ENCODE measurements at places on chromosomes 4 and X.

- peaks cover 3% of the 10 kb centered on the region for H3K4me1 ChIP-seq
- DNase-seq = no peak
- no peak overlapping the region for H3K4me3 ChIP-seq
- H3K36me3 ChIP-seq = no peaks in the 10 kb centered on the region
- no peak overlapping the region for H3K27ac ChIP-seq
- H3K27me3 ChIP-seq = peaks cover 3% of the 10 kb centered on the region
Measured at GRCh38 chr4:3636646-3637320, 104.6 kb upstream of the LRPAP1 start.

DNA sequence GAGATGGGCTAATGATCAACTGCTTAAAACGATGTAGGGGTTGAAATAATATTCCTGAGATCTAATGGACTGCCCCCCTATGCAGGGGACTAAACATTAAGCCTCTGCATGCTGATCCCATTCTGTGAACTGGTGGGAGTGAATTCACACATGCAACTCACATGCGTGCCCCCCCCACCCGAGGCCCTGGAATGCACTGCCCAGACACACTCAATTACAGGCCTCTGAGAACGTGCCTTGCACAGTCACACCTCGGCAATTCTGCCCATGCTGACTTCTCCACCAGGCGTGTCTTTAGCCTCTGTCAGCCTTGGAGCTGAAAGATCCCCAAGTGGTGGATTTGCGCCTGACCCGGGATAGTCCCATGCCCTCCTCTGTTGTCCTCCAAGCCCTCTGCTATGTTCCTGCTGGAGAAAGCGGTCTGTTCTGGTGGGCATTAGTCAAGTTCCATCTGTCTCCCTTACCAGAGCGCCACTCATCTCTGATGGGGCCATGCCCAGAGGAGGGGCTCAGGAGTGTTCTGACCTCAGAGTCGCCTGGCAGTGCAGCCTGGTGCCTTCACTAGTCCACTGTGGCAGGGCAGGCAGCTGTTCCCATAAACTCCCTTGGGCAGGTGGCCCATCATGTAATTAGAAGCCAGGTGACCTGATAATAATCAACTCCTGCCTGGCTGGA is 86.5 kb downstream of the DRD5 start:
- no peaks in the 10 kb centered on the region for H3K36me3 ChIP-seq
- no peak overlapping the region for H3K4me3 ChIP-seq
- DNase-seq = no peak
- H3K27me3 ChIP-seq = no peaks in the 10 kb centered on the region

DNA sequence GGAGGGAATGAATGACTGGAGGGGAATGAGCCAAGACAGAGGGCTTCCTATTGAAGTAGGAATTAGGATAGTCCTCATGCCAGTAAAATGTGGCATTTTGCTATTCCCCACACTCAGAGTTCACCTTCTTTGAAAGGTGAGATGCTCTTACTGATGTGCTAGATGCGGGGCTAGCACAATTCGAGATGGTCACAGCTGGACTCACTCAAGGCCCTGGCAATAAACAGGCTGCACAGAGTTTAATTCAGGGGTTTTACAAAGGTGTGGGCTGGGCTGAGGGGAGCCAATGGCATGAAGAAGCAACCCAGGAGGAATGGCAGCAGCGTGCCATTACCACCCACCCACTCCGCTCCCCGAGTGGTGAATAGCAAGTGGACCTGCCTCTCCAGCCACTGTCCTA is 55.1 kb downstream of the ENPP6 start:
- H3K4me1 ChIP-seq = no peaks in the 10 kb centered on the region
- no peak overlapping the region for H3K4me3 ChIP-seq
- DNase-seq = no peak
- peaks cover 35% of the 10 kb centered on the region for H3K27me3 ChIP-seq
- H3K27ac ChIP-seq = no peak overlapping the region
- no peaks in the 10 kb centered on the region for H3K36me3 ChIP-seq

GRCh38 chrX:77447653-77448569 is 722 bp downstream of the FGF16 start:
- DNase-seq = no peak
- H3K27ac ChIP-seq = no peak overlapping the region
- H3K27me3 ChIP-seq = no peaks in the 10 kb centered on the region
- H3K4me3 ChIP-seq = peak overlapping the region; percentile 72

GRCh38 chrX:78922754-78923153 is 22.4 kb upstream of the P2RY10 start:
- no peak overlapping the region for H3K27ac ChIP-seq
- no peaks in the 10 kb centered on the region for H3K4me1 ChIP-seq
- no peak for DNase-seq
- no peaks in the 10 kb centered on the region for H3K27me3 ChIP-seq
- H3K36me3 ChIP-seq = no peaks in the 10 kb centered on the region

- H3K27ac ChIP-seq = no peak overlapping the region
- DNase-seq = no peak
- no peaks in the 10 kb centered on the region for H3K27me3 ChIP-seq
- H3K4me3 ChIP-seq = no peak overlapping the region
Measured at GRCh38 chrX:4642114-4642513, 928.7 kb upstream of the PRKX start.

- no peaks in the 10 kb centered on the region for H3K27me3 ChIP-seq
- no peak overlapping the region for H3K27ac ChIP-seq
- H3K4me3 ChIP-seq = no peak overlapping the region
- DNase-seq = no peak
Measured at GRCh38 chrX:122188751-122189150, 995.3 kb upstream of the GRIA3 start.

GRCh38 chr4:81723019-81723884 is 251.5 kb upstream of the RASGEF1B start:
- no peak overlapping the region for H3K4me3 ChIP-seq
- DNase-seq = no peak
- H3K27me3 ChIP-seq = no peaks in the 10 kb centered on the region
- H3K27ac ChIP-seq = no peak overlapping the region

DNA sequence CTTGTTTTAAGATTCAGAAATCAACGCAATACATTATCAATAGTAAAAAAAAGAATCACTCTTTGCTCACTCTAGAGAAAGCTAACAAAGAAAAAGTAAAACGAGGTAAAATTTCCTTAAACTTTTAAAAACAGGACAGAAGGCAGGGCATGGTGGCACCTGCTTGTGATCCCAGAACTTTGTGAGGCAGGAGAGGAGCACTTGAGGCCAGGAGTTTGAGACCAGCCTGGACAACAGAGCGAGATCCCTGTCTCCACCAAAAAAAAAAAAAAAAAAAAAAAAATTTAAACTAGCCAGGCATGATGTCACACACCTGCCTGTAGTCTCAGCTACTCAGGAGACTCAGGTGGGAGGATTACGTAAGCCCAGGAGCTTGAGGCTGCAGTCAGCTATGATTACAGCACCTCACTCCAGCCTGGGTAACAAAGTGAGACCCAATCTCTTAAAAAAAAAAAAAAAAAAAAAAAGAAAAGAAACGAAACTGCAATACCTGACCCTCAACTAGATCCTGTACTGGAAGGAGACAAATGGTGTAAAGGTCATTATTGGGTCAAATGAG is 3.5 kb downstream of the CCNI start:
- peaks cover 1% of the 10 kb centered on the region for H3K4me1 ChIP-seq
- no peaks in the 10 kb centered on the region for H3K27me3 ChIP-seq
- no peaks in the 10 kb centered on the region for H3K36me3 ChIP-seq

DNA sequence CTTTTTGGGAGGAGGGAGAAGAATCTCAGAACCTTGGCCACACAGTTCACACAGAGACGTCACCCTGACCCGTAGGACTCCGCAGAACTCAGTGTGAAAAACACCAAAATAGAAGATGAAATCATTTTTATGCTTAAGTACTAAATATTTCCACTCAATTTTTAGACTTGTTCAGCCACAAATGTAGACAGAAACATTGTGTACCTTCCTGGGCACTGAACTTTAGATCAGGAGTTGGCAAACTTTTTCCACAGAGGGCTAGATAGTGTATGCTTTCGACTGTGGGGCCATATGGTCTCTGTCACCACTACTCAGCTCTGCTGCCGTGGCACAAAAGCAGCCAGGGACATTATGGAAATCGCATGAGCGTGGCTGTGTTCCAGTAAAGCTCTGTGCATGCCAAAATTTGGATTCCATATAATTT is 61.8 kb upstream of the STOX2 start:
- H3K36me3 ChIP-seq = no peaks in the 10 kb centered on the region
- no peak overlapping the region for H3K27ac ChIP-seq
- no peaks in the 10 kb centered on the region for H3K4me1 ChIP-seq
- no peak for DNase-seq

GRCh38 chrX:41781500-41781899 is 57.5 kb downstream of the GPR82 start:
- H3K4me3 ChIP-seq = no peak overlapping the region
- H3K27ac ChIP-seq = no peak overlapping the region
- peaks cover 3% of the 10 kb centered on the region for H3K4me1 ChIP-seq
- H3K27me3 ChIP-seq = no peaks in the 10 kb centered on the region
- DNase-seq = peak; percentile 46

DNA sequence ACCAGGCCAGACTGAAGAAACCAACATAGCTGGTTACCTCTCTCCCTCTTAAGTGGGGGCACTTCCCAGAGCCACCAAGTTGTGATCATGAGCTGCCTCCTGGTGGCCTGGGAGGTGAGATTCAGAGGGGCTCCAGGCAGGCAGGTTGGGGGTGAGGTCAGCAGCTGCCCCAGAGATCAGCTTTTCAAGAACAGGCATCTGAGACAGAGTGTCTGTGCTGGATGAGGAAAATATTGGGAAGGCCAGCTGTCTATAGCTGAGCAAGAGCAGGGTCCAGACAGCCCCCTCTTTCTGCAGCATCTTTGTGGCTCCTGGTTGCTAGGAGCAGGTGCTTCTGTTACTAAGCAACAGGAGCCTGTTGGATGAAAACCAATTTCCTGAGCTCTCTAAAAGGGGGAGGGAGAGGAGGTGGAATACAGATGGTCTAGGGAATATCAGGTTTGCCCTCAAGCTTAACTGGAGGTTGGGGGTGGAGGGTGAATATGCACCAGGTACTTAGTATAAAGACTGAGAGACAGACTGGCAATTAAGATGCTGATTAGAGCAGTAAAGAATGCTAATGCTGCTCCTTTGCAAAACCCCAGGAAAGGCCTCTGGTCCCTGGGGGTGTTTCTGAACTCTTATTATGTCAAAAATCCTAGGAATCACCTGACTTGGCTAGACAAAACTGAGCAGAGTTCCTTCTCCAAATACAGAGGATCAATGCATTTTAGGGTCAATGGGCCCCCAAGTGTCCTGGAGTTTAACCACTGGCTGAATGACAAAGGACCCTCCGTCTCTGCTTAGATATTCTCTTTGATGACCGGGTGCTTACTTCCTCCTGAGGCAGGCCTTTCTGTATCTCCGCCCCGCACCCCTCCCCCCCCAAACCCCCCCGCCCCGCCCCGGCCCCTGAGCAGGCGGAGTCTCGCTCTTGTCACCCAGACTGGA is 21.4 kb downstream of the ZCCHC13 start:
- H3K36me3 ChIP-seq = no peaks in the 10 kb centered on the region
- H3K4me3 ChIP-seq = no peak overlapping the region
- H3K4me1 ChIP-seq = no peaks in the 10 kb centered on the region
- H3K27me3 ChIP-seq = peaks cover 37% of the 10 kb centered on the region
- H3K27ac ChIP-seq = no peak overlapping the region

DNA sequence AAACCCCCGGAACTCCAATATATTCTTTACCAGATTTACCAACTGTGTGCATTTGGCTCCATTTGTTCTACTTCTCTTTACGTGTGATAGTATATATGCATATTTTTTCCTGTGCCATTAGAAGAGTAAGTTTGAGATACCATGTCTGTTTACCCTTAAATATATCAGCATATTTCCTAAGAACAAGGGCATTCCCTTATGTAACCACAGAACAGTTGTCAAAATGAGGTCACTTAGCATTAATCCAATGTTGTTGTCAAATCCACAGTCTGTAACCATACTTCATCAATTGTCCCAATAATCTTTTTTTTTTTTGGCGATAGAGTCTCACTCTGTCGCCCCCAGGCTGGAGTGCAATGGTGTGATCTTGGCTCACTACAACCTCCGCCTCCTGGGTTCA is 55.2 kb downstream of the TBC1D14 start:
- peaks cover 12% of the 10 kb centered on the region for H3K4me1 ChIP-seq
- no peaks in the 10 kb centered on the region for H3K27me3 ChIP-seq
- H3K27ac ChIP-seq = no peak overlapping the region
- H3K36me3 ChIP-seq = no peaks in the 10 kb centered on the region

DNA sequence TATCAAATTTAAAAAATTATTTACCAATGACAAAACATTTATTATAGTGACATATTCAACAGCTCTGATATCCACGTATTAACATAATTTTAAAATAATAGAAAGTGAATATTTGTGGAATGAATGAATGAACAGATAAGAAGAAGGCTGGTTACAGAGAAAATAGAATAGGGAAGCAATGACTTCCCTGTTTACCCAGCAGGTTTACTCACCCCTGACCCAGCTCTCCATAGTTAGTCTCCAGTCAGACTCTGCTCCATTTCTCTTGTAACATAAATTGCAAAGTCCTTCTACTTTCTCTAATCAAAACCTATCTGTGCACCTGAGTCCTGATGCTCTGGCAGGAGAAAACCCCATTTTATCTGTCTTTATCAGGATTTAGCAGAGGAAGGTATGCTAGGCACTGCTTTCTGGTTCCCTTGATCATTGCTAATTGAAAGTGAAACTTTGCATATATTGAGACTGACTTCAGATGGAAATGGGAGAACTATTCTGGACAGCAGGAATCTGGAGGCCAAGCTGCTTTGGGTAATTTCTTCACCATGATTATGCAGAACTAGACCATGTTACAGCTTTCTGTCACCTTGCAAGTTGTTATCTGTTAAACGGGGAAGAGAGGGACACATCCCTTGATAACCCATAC is 363.0 kb downstream of the FAT4 start:
- peak; percentile 18 for DNase-seq
- no peaks in the 10 kb centered on the region for H3K4me1 ChIP-seq
- no peaks in the 10 kb centered on the region for H3K36me3 ChIP-seq
- H3K27ac ChIP-seq = no peak overlapping the region
- H3K4me3 ChIP-seq = no peak overlapping the region
- no peaks in the 10 kb centered on the region for H3K27me3 ChIP-seq

GRCh38 chrX:11908371-11908770 is 150.3 kb downstream of the MSL3 start:
- H3K36me3 ChIP-seq = no peaks in the 10 kb centered on the region
- no peaks in the 10 kb centered on the region for H3K4me1 ChIP-seq
- H3K27ac ChIP-seq = no peak overlapping the region
- H3K27me3 ChIP-seq = no peaks in the 10 kb centered on the region

DNA sequence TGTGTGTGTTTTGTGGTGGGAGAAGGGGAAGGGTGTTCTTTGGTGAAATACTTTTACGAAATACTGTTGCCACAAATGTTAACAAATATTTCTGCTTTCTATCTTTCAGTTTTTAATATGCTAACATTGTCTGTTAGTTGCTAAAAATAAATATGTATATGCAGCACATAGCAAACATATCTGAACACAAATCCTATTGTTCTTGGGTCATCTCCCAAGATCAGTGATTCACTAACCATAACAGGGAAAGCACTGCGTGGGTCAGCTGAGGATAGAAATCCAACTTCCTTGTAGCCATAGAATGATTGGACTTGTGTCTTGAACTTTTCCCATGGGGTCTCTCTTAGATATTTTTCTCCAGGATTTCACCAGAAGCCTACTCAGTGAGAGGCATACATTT is 250.3 kb upstream of the FAM47A start:
- no peaks in the 10 kb centered on the region for H3K36me3 ChIP-seq
- no peaks in the 10 kb centered on the region for H3K4me1 ChIP-seq
- no peak overlapping the region for H3K4me3 ChIP-seq
- DNase-seq = no peak

Measured in mesenchymal stem cell (in vitro differentiated cells and primary cell).